ENCODE measurements at places on chromosomes 13 and 19.

DNA sequence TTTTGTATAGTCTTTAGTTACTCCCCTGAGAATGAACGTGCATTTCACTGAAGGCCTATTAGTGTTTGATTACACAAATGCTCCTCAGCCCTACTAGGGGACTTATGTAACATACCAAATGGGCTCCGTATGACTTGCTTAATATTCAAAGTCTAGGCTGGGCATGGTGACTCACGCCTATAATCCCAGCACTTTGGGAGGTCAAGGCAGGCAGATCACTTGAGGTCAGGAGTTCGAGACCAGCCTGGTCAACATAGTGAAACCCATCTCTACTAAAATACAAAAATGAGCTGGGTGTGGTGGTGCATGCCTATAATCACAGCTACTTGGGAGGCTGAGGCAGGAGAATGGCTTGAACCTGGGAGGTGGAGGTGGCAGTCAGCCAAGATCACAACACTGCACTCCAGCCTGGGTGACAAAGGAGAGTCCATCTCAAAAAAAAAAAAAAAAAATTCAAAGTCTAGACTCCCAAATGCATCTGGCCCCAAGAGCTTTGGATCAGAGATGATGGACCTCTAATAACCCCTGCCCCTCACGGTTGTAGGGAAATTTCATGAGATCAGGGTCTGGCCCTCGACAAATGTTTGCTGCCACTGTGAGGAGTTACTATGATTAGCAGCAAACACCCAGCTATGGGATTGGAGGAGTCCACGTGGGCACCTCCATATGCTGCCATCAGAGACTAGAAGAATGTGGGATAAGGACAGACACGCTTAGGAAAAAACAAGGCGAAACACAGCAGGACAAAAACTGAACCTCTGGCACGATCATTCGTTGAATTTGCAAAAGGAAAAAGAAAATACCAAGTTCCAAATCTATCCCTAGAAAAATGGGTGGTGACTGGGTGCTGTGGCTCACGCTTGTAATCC is 4.6 kb downstream of the FBXO17 start:
- no peak for DNase-seq

DNA sequence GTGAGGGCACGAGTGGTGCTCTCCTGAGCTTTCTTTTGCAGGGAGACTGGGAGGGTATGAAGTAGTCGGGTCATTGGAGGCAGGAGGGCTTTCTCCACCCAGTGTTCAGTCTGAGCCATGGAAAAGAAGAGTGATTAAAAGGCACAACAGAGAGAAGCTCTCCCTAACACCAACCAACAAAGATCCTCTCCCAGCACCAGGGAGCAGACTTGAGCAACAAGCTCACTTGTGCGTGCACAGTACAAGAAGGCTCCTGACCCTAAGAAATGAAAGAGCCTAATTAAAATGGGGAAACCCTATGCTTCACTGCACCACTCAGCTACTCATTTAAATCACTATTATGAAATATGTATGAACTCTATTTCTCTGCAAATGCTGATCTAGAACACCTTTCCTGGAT is 276.3 kb upstream of the SOX21 start:
- no peak for DNase-seq

- DNase-seq = no peak
Observed at GRCh38 chr13:66369666-66370065, 860.5 kb downstream of the PCDH9 start.

GRCh38 chr19:31110336-31110735 is 238.9 kb downstream of the TSHZ3 start:
- no peak for DNase-seq

- no peak for DNase-seq
Observed at GRCh38 chr19:50046649-50047503, 21.1 kb downstream of the ZNF473 start.

- DNase-seq = no peak
Observed at GRCh38 chr13:87259479-87260083, 411.6 kb upstream of the SLITRK5 start.

GRCh38 chr13:44537248-44537647 is 38.9 kb downstream of the TSC22D1 start:
- DNase-seq = no peak

DNA sequence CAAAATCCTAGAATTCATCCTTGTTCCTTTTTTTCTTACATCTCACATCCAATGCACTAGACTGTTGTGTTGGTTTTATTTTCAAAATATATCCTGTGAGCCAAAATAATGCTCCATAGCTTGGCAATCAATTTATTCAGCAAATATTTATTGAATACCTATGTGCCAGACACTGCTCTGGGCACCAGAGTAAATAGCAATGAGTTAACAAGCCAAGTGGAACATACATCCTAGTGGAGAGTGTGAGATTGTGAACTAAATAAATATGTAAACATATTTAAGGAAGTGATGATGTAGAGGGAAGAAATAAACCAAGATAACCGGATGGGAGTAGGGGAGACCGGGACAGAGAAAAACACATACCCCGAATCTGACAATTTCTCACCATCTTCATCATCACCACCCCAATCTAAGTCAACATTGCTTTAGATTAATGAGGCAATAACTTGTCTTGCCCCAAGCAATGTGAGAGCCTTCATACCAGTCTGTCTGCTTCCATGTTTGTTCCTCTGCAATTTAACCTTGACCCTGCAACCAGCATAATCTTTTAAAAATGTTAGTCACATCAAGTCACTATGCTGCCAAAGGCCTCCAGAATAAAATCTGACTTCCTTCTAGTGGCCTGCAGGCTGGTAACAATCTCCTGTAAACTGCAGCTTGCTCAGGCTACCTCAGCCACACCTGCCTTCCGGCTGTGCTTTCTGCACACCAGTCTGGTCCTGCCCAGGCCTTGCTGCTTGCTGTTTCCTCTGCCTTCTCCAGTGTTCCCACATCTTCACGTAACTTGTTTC is 199.2 kb downstream of the DLEU7 start:
- DNase-seq = no peak

GRCh38 chr13:57918913-57919312 is 287.4 kb downstream of the PCDH17 start:
- DNase-seq = no peak

DNA sequence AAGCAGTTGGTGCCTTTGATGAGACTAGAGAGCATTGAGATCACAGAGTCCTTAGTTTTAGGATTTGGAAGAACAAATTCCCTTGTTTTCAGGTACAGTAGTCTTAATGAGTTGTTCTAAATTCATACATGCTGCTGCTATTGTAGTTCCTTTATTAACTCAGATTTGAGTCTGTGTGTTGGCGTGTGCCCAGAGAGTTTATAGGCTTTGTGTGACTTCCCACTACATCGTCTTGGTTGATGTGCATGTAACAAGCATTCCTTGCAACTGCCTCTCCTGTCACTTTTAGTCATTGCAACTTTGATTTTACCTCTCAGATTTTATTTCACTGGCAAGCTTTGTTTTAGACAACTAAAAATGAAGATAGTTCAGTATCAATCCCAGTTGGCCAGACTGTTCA is 135.5 kb downstream of the ZAR1L start:
- DNase-seq = no peak

DNA sequence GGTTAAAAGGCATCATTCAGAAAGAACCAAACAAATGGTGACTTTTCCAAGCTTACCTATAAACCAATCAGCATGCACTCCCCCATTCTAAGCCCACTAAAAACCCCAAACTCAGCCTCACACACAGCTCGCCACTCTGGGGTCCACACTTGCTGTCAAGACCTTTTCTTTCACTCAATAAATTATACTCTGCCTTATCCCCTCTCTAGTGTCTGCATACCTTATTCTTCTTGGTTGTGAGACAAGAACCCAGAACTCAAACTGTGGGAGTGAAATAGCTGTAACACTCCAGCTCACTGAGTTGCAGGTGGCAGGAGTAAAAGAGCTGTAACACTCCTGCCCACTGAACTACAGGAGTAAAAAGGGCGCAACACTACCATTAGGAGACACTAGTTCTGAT is 559.0 kb downstream of the TBC1D4 start:
- DNase-seq = no peak

DNA sequence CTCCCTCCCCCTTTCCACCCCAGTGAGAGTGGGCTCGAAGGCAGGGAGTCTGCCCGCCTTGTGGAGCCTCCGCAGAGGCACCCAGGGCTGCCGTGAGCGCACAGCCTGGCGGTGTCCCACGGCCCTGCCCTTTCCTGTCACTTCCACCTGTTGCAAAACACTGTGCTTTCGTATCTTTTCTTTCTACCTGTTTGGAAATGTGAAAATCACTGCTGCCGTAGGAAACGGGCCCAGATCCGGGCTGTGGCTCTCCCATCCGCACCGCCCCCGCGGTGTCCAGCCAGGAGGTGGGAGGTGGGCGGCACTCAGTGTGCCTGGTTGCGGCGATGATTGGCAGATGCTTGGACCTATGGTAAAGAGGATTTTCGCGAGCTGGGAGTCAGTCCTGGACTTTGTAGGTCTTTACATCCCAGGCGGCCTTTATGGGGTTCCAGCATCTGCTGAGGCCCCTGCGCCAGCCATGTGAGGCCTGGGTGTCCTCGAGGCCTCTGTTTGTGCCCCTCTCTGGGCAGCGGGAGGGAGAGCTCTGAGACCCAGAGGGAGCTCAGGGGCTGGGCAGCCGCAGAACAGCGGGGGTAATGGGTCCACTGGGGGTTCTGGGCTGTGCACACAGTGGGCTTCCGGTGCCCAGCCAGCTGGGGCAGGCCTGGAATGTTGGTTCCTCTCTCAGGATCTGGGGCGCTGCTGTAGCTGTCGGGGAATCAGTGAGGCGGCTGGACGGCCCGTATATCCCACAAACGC is 6.1 kb downstream of the STK11 start:
- DNase-seq = no peak

DNA sequence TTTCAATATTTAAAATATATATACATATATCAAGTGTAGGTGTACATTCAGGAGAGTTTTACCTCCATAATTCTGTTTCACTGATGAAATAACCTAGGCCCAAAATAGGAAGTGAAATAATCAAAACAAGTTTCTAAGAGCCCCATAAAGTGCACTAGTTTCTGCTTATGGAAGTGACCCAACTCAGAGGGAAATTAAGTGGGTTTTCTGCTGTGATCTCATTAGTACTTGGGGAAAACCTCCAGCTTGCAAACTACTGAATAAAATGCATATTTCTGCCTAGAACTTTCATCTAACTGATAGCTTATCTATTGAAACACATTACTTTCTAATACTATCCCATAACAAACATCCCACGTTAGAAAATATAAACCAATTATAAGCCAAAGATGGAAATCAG is 45.4 kb upstream of the MIR17HG start:
- no peak for DNase-seq

GRCh38 chr13:20192158-20192835 is 441 bp downstream of the GJB2 start:
- peak; percentile 33 for DNase-seq

DNA sequence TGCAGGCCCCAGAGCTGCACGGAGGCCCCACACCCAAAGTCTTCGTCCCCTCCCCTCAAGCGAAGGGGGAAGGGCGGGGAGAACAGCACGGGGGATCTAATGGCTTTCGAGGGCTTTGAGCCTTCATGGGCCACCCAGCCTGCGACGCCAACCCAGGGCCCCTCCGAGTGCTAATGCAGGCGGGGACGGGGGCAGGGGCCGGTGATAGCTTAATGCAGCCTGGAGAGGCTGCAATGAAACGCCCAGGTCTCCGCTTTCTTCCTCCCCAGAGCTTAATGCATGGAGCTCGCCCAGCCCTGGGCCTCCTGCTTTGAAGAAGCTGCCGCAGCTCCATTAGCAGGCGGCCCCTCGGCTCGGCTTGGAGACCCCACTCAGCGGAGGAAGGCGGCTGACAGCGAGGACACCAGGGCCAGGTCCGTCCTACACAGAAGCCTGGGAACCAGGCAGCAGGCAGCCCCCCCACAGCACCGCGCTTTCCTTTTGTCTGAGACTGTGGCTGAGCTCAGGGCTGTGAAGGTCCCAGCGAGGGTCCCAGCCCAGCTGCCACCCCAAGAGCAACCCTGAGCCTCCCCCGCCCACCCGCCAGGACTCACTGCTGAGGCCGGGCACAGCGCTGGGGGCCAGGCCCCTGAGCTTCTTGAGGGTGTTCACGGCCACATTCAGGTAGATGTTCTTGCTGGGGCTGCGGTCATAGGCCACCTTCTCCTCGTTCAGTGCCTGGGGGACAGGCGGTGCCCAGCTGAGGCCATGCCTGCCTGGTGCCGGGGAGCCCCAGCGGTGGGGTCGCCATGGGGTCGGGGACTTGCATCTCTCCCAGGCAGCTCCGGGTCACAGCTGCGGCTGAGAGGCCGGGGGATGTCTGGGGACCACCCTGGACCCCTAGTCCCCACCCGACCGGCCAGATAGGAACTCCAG is 7.5 kb upstream of the ATP8B3 start:
- no peak for DNase-seq

GRCh38 chr13:44331912-44332851 is 41.4 kb upstream of the SERP2 start:
- DNase-seq = no peak

DNA sequence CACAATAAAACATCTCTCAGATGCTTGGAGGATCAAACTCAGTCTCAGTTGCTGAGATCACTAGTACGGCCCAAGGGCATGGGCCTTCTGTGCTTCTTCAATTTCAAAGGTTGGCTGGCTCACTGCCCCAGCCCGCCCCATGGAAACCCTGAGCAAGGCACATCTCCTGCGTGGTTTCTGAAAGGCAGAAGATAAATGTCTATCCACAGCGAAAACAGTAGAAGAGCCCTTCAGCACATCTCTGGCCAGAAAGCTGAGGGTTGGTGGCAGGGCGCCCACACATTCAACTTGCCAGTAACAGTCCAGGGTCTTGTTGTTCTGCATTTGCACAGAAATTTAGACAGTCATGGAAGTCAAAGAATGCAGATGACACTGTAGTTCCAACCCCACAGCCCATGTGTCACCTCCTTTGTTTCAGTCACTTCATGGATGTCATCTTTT is 24.0 kb upstream of the KATNAL1 start:
- DNase-seq = no peak

- no peak for DNase-seq
Observed at GRCh38 chr13:71254384-71254783, 612.6 kb downstream of the DACH1 start.

- DNase-seq = no peak
Observed at GRCh38 chr19:28444362-28444761, 768.6 kb downstream of the UQCRFS1 start.

DNA sequence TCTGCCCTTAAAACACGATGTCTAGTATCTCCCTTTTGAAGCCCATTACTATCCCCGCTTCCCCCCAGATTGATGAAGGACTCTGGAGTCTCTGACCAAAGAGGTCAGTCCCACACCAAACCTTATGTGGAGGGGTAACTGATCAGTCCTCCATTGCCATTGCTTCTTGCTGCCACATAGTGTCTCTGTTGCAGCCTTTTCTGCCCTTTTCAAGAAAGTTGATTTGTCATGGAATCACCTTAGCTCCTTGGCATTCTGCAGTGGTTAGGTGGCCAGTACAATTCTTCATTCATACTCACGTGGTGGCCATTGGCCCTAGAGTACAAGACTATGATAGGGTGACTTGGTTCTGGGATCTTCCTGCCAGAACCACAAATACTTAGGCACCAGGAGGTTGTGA is 8.4 kb upstream of the HTR2A start:
- DNase-seq = no peak

DNA sequence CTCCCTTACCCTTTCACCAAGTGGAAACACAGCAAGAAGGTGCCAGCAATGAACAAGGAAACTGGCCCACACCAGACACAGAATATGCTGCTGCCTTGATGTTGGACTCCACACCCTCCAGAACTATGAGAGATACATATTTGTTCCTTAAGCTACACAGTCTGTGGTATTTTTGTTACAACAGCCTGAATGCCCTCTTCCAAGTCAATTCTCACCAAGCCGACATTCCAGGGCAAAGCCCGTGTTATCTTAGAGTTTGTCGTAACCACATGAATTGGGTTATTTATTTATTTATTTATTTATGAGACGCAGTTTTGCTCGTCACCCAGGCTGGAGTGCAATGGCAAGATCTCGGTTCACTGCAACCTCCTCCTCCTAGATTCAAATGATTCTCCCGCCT is 14.9 kb downstream of the FGF21 start:
- no peak for DNase-seq

Data from 8988T (cell line).